ENCODE measurements at places on chromosomes 13 and 19.

GRCh38 chr19:33628921-33629825 lies 7.4 kb downstream of the CHST8 start:
- no peak for DNase-seq

DNA sequence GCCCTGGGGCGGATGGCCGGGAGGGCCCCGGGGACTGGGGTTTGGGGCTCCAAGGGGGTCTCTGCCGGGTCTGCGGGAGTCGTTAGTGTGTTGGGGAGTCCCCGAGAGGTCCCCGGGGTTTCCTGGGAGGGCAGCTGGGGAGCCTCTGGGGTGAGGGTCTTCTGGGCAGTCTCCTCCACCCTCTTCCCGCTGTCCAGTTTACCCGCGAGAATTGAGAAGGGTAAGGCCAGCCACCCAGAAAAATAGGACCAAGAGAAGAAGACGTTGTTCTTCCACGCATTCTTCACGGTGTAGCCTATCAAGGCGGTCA lies 1.0 kb upstream of the ETFB start:
- no peak for DNase-seq

- no peak for DNase-seq
These were observed 77.0 kb upstream of the TSC22D1 start for GRCh38 chr13:44652962-44653660.

DNA sequence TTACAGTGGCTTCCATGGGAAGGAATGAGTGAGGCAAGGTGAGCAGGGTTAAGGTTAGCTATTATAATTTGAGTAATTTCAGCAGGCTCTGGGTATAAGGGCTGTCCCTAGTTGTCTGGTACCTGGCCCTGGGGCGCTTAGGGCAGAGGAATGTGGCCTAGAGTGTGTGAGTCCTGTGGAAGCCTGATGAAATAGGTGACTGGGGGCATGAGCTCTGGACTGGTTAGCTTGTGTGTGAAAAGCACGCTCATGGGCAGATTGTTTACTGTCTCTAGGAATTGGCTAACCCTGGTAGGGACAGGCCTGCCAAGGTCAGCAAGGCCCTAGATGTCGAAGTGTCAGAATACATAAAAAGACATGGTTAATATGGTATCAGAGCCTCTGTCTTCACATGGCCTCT lies 42.5 kb downstream of the SPRYD7 start:
- DNase-seq = no peak

DNA sequence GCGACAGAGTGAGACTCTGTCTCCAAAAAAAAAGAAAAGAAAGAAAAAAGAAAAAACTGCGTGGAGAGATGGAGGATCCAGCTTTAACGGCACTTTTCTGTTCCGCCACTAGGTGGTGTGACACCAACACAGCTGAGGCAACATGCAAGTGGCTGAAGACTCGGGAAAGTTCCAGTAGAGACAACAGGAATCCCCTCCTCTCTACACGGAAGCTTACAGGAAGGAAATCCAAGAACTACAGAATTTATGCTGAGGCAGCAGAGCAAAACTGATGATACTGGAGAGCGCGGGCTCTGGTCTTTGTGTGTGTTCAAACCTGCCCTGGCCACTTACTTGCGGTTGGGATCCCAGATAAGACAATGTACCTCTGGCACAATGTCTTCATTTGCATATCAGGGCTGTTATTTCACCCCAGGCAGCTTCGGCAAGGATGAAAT lies 9.9 kb downstream of the RANBP3 start:
- DNase-seq = peak; percentile 42

DNA sequence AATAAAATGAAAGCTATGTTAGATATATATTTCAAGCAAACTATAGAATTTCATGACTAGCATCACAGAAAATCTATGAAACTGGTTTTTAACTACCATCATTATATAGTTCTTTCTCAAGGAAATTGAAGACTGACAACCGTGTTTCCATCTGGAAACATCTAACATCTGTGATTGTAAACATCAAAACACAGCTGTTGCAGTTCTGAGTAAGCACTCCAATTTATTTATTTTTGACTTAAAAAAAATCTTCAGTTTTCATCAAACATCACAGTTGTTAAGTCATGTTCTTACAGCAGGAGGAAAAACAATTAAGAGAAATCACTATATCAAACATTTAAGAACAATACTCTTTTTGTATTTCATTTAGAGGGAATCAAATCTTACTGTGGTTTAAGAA lies 1653.0 kb upstream of the MIR17HG start:
- DNase-seq = no peak

DNA sequence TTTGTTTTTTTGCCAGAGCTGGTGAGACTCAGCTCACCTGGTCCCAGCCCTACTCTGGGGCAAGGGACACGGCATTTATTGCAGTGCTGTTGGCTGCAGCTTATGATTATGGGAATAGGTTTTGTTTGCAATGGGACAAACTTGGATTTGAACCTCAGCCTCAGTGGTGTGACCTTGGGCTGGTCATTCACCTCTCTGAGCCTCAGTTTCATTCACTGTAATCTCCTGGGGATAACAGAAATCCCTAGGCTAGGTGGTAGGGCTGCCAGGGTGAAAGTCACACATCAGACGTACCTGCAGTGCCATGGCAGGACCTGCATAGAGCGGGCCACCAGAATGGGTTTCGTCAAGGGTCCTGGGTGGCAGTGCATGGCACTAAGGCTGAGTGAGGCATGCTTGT lies 73.7 kb upstream of the MEDAG start:
- DNase-seq = no peak
